Epithelial cell of proximal tubule (primary cell): ENCODE measurements at places on chromosomes 6 and 20. TPM values are rescaled to one million over a fixed set of nuclear protein-coding genes. Genes with fewer than 3 reads are reported as not detected.

RUNX2 gene
- total RNA-seq, result 12.7 and 13.1 TPM in 2 replicates

SLC32A1 gene
- not detected in 2 replicates for total RNA-seq

MPIG6B gene
- not detected in 2 replicates for total RNA-seq

NR2E1 gene
- not detected in 2 replicates for total RNA-seq

FAM217A gene
- not detected in 2 replicates for total RNA-seq

TCF15 gene
- total RNA-seq, result 2.6 and 4.0 TPM in 2 replicates

HLA-DPA1 gene
- total RNA-seq, result 6.8 and 7.1 TPM in 2 replicates

LPIN3 gene
- 9.3 and 17.8 TPM in 2 replicates for total RNA-seq
